ENCODE measurements at places on chromosomes 7 and 10.

DNA sequence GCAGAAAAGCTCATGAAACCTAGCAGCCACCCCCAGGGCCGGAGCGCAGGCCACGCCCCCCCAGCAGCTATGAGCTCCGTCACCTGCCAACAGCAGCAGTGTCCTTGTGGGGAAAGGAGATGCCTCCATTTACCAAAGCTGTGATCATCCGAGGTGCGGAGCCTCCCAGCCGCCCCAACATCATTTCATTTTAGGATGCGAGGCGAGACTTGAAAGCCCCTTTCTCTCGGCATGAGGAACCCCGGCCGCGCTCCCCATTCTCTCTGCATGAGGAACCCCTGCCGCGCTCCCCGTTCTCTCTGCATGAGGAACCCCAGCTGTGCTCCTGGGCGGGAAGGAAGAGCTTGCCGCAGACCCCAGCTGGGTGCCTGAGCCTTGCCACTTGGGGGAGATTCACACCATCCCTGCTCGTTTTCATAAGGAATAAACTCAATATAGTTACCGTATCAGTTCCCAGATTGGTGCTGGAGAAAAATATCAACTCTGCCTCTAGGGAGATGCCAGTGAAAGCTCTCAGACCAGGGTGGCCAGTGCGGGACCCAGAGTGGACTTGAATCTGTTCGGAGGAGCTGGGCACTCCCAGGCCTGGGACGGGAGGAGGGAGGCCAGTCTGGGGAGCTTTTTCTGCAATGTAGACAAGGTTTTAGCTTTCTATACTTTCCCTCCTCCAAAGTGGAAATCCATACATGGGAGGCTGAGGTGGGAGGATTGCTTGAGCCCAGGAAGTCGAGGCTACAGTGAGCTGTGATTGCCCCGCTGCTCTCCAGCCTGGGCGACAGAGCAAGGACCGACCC is 35.0 kb downstream of the JAKMIP3 start:
- no peak for DNase-seq

GRCh38 chr7:93897680-93898079 is 7.1 kb upstream of the TFPI2 start:
- DNase-seq: no peak

DNA sequence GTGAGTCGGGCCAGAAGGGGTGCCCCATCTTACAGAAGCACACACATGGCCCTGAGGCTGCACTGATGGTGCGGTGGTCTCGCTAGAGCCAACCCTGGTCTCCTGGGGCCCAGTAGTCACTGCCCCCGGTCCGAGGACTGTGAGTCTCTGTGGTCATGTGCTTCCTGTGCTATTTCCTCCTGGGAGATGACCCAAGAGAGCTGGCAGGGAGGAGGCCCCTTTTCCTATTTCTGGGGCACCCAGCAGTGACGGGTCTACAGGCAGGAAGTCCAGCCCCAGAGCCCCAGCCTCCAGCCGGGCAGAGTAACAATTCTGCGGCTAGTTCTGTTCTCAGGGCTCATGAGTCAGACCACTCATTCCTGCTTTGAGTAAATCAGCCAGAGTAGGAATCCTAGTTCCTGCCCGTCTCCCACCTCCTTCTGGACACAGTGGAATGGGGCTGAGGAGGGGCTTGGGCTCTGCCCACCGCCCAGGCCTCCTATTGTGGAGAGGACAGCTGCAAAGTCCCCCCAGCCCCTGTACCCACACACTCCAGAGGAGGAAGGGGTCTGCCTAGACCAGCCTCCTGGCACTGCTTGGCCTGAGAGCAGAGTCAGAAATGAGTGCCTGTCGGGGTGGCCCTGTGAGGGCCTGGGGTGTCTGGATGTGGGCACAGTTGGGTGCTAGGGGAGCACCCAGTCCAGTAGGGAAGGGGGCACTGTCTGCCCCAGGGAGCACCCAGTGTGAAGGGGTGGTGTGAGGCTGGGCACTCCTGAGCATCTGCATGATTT is 80.5 kb upstream of the PPIF start:
- DNase-seq: no peak

- DNase-seq: no peak
Observed at GRCh38 chr10:17176091-17176490, 25.4 kb downstream of the TRDMT1 start.

DNA sequence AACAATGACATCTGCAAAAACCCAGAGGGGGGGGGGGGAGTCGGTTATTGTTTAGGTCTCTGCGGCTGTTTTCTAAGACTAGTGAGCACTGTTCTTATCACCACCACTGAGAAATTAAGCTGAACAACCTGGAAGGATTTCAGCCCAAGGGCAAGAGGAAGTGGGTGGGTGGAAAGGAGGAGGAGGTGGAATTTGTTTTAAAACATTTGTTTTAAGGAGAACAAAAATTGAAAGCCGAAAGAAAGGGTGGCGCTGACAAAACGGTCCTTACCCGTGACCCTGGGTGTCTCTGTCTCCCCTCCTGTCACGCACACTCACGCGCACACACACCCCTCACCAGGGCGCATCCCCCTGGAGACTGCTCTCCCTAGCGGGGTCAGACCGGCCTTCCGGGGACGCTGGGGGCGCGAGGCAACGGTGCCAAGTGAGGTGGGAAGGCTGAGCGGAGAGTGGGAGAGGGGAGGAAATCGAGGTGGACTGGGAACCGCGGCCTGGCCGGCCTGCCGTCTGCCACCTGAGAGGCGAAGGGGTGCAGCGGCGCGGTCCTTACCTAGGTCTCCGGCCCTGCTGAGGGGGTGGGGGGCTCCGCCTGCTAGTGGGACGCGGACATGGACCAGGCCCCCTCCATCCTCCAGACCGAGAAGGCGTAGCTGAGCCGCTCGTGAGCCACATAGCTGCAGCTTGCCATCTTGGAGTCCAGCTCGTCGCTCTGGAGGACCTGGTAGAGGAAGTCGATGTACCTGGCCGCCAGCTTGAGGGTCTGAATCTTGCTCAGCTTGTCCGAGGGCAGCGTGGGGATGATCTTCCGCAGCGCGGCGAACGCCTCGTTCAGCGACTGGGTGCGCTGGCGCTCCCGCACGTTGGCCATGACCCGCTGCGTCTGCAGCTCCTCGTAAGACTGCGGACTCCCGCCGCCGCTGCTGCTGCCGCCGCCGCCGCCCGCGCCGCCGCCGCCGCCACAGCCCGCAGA is 1.0 kb downstream of the TWIST1 start:
- no peak for DNase-seq

DNA sequence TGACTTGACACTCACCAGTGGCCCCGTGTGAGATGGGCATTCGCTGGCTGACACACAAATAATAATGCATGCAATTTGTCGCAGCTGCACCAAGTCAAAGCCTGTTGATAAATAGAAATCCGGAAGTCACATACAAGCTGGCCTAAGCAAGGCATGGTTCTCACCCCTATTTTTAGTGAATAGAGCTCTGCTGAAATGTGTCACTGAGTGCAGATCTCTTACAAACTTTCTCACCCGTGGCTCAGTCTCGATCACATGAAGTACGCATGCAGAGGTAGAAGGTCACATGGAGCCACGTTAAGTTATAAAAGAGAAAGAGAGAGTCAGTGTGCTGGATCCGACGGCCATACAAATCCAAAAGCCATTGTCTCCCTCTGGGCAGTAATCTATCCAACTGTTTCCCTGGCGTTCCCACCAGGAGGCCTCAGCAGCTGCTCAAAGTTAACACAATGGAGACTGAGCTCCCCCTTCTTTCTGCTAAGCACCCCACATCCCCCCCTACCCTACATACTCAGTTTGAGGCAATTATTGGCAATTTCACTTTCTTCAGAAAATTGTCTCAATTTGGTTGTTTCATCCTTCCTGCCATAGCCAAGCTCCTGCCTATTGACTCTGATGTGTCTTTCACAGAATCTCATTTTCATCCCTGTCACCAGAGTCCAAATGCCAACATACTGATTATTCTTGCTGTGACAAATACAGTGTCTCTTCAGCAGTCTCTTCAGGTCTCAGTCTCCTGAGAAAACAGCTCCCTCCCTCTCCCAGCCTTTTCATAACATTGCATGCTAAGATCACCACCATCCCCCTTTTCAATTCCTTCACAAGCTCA is 473.3 kb upstream of the NRP1 start:
- no peak for DNase-seq

GRCh38 chr10:115456812-115457211 is 363.6 kb downstream of the ATRNL1 start:
- no peak for DNase-seq

GRCh38 chr10:110672580-110672919 is 28.4 kb downstream of the RBM20 start:
- no peak for DNase-seq

- DNase-seq: no peak
Observed at GRCh38 chr10:91219371-91220193, 881 bp upstream of the PCGF5 start.

DNA sequence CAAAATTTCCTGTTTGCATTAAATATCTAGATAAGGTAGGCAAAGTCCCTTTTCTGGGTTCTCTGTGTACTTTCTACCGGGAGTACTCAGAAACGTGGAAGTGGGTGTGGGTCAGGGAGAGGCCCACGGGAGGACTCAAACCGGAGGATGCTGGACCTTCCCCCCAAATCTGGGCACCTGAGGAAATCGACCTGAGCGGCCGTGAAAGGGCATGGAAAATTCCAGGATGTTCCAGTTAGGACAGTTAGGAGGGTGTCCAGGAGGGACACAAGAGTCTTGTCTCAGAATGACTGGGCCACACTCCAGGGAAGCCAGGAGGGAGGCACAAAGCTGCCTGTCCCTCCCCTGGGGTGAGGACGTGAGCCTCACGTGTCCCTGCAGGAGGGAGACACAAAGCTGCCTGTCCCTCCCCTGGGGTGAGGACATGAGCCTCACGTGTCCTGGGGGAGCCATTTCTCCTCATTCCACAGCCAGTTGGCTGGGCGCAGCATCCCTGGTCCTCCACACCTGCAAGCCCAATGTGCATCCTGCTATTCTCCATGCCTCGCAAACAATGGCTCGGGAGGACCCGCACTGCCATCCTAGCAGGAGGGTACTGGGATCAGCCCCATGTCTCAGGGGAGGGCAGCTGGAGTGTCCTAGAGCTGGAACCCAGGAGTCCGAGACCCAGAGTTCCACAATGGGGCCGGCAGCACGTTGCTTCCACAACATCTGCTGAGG is 190.5 kb upstream of the PPP2R2D start:
- no peak for DNase-seq

DNA sequence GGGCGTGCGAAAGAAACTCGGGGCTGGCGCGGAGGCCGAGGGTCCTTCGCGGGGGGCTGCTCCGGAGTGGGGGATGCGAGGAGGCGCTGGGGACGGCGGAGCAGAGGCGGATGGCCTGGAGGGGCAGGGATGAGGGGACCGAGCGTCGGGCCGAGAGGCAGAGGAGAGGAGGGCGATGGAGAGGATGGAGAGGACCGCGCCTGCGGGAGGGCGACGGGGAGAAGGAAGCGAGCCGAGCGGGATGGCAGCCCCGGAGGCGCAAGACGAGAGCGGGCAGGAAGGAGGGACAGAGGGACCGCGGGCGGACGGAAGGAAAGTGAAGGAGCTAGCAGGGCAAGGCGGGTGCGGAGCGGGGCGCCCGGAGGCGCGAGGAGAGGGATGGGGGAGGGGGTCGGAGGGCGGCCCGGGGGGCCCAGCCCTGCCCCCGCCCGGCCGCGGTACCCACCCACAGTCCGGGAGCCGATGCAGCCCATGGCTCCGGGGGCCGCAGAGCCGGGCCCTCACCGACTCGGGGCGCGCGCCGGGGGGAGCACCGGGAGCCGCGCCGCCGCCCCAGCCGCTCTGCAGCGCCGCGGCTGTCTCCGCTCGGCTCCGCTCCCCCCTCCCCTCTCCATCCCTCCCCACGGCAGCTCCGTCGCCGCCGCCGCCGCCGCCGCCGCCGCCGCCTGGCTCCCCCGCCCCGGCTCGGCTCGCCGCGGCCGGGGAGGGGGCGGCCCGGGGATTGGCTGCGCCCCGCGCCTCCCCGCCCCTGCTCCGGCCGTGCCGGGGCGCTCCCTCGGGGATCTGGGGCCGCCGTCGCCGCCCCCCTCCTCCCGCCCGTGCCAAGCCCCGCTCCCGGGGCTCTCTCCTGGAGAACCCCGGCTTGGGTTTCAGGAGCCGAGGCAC is at the start of gene FAM131B:
TSS of gene FAM131B (minus strand) at position 583 of the 885 bp plus-strand sequence. CDS start at position 473, 110 bp downstream.
- no peak for DNase-seq

GRCh38 chr7:151235091-151235787 is 3.0 kb downstream of the CHPF2 start:
- no peak for DNase-seq

- DNase-seq: peak; percentile 10
Observed at GRCh38 chr10:129601737-129602136, 134.7 kb downstream of the MGMT start.

DNA sequence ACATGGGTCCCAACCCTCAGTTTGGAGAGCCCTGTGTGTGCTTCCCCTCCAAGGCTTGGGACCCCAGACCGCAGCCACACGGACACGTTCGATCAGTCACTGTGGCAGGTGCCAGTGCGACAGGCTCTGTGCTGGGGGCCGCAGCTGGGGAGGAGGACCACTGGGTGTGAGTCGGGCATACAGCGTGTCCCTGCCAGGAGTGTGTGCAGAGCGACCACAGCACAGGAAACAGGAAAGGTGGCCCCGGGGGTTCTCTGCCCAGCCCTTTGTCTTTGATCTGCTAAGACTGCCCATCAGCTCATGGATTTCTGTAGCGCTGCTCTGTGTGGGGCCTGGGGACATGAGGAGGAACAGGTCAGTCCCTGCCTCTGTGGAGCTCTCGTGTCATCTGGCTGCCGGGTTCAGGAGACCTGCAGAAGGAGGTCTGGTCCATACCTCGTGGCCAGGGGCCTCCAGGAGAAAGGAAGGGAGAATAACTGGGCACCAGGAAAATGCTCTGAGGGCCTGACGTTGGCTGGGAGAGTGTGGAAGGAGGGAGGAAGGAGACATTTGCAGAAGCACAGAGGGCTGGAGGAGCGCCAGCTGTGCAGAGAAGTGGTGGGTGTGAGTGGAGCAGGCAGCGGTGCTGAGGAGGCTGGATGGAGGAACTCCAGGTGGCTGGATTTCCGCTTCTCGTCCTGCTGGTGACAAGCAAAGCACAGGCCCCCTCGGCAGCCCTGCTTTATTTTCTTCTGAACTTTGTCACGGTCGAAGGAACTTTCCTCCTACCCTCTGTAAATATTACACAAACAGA is 4.1 kb downstream of the NUDT1 start:
- DNase-seq: no peak

DNA sequence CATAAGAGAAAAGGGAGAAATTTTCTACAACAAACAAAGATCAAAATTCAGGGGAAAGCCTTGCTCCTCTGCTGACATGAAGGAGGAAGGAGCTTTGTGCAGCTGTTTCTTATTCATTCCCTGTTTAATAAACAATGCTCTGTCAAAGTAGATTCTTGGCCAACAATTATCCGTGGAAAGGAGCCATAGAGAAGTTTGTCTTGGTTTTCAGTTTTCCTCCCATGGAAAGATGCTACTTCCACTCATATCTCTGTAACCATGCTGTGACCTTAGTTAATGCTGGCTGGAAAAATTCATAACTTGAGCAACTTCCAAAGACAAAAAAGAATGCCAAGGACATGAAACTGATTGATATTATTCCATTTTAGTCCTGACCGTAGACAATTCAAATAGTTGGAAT is 8.1 kb downstream of the DDC start:
- no peak for DNase-seq

- no peak for DNase-seq
Observed at GRCh38 chr7:28005847-28006231, 174.8 kb downstream of the JAZF1 start.

- DNase-seq: no peak
Observed at GRCh38 chr10:61902445-61903220, 1.1 kb downstream of the ARID5B start.
